ENCODE measurements at places on chromosomes 6 and 20.

GRCh38 chr6:152124429-152125074 lies 317.1 kb downstream of the ESR1 start:
- DNase-seq, result no peak

DNA sequence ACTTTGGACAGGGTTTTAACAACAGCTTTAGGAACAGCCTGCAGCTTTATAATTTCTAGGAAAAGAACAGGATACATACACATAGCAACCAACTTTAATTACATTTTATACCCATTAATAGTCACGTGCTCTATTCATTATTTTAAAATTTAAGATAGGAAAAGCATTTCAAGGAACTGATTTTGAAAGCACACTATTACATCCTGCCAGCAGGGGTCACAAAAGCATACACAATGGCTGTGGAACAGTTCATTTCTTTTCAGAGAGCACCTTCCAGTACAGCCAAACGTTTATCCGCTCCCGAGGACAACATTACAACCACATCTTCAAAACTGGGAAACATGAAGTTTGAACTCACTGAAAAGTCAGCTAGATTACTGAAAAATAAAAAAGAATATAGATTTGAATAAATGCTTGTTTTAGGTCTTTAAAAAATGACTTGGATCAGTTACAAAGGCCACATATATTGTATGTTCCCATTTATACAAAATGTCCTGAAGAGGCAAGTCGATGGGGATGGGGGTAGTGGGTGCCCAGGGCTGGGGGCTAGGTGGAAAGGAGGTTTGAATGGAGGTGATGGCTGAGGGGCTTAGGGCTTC lies 104.6 kb upstream of the EXOC2 start:
- no peak for DNase-seq

GRCh38 chr20:57507477-57507876 lies 17.5 kb downstream of the CTCFL start:
- DNase-seq, result no peak

GRCh38 chr6:164063346-164063745 lies 648.8 kb downstream of the QKI start:
- DNase-seq, result no peak

DNA sequence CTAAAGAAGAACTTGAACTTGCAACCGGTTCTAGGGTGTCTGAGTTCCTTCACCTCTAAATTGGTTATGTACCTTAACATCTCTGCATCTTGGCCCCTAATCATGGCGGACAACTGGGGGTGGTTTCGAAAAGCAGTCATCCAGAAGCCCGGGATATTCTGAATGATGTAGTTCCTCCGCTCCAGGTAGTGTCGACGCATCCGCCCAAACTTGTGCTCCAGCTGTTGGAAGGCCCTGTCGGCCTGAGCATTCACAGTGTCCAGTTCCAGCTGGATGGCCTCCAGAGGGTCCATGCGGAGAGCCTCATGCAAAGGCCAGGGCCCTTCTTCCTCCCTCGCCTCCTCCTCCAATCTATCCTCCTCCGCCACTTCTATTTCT lies 887 bp downstream of the TSPYL1 start:
- no peak for DNase-seq

DNA sequence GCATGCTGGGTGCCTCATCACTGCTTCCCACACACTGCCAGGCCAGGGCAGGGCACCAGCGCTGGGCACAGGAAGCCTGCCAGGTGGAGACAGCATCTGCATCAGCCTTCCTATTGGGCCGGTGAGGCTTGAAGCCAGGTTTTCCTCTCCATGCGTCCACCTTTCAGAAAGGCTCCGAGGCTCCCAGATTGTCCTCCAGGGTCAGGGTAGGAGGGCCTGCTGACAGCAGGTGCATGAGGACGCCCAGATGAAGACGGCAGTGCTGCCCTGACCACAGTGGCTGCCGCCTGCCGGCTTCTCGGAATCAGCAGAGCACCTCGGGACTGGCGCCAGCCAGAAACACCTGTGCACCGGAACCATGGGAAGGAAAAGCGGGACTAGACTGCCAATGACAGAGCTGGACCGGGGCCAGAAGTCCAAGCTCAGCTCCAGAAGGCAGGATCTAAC lies 170.5 kb upstream of the CST7 start:
- DNase-seq, result no peak

- no peak for DNase-seq
Observed at GRCh38 chr6:27426045-27426620, 37.6 kb downstream of the ZNF391 start.

GRCh38 chr20:14832630-14833029 lies 495.2 kb upstream of the FLRT3 start:
- no peak for DNase-seq

GRCh38 chr20:44598423-44599305 lies 16.3 kb downstream of the PKIG start:
- no peak for DNase-seq

GRCh38 chr20:50312682-50313521 lies 122.3 kb downstream of the CEBPB start:
- no peak for DNase-seq

- no peak for DNase-seq
Observed at GRCh38 chr6:15531973-15532372, 130.9 kb downstream of the DTNBP1 start.

GRCh38 chr20:32514760-32515159 lies 70.4 kb downstream of the NOL4L start:
- DNase-seq, result no peak

DNA sequence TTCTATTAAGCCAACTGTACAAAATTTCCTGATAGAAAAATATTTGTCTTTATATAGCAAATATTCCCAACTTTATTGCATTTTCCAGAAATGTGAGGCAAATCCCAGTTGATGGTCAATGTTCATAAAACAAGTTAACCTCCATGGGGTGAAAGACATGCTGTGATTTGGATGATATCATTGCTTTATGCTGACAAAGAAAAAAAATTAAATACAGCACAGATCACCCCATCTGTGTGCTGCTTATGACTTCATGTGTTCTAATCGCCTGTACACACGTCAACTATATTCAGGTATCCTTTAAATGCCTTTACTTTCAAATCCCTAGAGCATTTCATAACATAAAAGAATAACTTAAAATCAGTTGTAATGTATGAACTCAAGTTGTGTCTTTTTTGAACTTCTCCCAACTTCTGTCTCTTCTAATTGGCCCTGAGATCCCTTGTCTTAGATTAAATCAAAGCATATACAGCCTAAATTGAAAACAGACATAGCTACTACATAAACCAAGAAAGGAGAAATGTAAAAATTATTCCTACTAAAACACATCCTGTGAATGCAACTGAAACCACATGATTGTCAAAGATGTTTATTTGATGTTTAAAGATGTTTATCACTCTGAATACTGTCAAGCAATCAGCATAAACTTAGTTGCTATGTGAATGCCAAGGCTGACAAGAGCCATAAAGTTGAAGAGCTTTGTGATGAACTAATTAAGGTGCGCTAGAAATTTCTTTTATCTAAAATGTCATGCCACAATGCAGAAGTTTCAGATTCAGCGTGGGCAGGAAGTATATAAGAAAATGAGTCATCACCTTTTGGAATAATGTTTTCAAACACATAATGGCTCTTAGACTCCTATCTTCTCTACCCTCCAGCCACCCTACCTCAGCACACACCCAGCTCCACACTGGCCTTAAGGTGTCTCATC lies 68.7 kb downstream of the FILIP1 start:
- no peak for DNase-seq

GRCh38 chr6:159758031-159759001 lies 3.5 kb upstream of the ACAT2 start:
- DNase-seq, result no peak

DNA sequence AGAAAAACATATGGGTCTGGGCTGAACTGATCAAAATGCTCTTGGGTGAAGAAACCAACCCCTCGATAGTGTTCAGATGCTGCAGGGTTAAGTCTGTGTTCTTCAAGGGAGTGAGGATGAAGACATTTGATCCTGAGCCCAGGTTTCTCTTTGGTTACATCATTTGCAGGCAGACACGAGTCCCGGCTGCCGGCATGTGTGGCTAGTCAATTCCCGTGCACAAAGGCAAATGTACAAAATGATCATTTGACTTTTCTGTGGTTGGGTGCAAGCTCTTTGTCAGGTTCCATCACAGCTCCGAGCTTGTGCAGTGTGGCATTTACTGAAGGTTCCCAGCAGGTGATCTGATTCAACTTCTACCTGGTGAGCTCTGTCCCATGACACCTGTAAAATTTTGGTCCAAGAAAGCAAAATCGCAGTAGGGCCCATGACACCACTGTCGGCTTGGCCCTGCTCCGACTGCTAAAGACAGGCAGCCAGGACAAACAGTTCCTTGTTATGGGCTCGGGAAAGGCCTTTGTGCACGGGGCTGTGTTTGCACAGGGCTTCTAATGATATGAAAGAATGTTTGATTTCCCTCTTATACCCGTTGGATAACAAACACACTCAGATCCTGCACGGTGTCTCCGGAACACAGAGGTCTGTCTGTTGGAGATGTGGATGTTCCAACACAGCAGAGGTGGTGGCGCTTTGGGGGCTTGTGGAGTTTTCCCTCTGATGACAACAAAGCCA lies 46.9 kb downstream of the GJA10 start:
- no peak for DNase-seq

DNA sequence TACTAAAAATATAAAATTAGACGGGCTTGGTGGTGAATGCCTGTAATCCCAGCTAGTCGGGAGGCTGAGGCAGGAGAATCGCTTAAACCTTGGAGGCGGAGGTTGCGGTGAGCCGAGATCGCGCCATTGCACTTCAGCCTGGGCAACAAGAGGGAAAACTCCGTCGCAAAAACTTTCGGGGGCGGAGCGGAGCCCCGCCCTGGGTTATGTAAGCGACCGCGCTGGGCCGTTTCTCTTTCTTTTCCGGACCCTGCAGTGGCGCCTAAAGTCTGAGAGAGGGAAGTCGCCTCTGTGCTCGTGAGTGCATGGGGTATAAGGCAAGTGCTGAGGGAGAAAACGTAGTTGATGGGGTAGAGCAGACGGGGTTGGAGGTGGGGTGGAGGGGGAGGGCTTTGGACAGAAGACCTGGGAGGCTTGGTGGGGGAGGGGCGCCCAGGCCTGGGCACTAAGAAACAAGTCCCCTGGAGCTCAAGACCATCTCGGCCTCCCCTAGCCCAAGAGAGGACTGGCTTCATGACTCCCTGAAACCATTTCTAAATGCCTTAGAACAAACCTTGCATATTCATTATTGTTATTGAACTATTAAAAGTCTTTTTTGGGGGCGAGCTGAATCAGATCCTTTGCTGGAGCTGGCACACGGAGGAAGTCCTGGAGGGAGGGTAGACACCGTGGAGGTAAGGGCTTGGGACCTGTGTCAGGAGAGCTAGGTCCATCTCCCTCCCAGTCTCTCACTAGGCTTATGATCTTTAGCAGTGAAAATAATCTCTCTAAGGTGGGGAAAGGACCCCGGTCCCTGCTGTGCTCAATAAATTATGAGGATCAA lies 2.7 kb upstream of the MICA start:
- peak; percentile 53 for DNase-seq

- no peak for DNase-seq
Observed at GRCh38 chr6:137343241-137343640, 124.1 kb upstream of the IFNGR1 start.

GRCh38 chr20:54502179-54502578 lies 26.8 kb downstream of the DOK5 start:
- no peak for DNase-seq

DNA sequence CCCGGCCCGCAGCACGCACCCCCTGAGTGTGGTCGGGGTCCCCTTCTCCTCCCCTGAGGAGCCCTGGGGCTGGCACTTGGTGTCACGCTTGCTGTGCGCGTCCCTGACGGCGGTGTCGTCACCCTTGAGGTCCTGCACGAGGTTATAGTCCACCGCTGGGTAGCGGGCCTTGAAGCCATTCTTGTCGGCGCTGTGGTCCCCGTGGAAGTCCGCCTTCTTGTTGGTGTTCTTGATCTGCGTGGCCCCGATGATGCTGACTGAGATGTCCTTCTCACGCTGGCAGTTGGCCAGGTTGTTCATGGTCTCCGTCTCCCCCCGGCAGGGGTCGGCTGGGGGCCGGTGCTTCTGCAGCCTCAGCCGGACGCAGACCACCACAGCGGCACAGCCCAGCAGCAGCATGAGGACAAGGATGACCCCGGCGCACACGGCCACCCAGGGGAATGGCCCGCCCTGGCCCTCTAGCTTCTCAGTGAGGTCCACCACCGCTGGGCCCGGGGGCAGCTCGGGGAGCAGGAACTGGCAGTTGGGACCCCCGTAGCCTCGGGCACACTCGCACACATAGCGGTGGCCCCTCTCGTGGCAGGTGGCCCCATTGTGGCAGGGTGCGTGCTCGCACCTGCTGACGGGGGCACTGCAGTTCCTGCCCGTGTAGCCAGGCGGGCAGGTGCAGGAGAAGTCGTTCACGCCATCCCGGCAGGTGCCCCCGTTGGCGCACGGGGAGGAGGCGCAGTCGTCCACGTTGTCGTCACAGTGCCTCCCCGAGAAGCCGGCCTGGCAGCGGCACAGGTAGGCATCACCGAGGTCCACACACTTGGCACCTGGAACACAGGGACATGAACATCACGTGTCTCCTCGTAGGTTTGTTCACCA lies 7.4 kb downstream of the DLL1 start:
- DNase-seq, result no peak

- DNase-seq, result no peak
Observed at GRCh38 chr6:134175532-134176263, 123.3 kb upstream of the SLC2A12 start.

- DNase-seq, result no peak
Observed at GRCh38 chr6:121823437-121823851, 388.0 kb downstream of the GJA1 start.

- DNase-seq, result no peak
Observed at GRCh38 chr20:39897781-39898466, 791.1 kb downstream of the MAFB start.

GRCh38 chr6:164690702-164691500 lies 618.5 kb downstream of the C6orf118 start:
- DNase-seq, result no peak

GRCh38 chr6:2799936-2800527 lies 34.8 kb downstream of the WRNIP1 start:
- DNase-seq, result no peak

- no peak for DNase-seq
Observed at GRCh38 chr6:148591656-148592055, 155.2 kb upstream of the UST start.

Measured in activated CD4-positive, CD25-positive, alpha-beta regulatory T cell treated with anti-CD3 and anti-CD28 coated beads, Interleukin-2, amount 50 U/mL, for 16 hours (primary cell).